Naive thymus-derived CD8-positive, alpha-beta T cell (primary cell): ENCODE measurements at places on chromosomes 5 and 9. TPM values are rescaled to one million over a fixed set of nuclear protein-coding genes. Genes with fewer than 3 reads are reported as not detected.

GRCh38 chr5:134125039-134126015 is 10.8 kb downstream of the TCF7 start:
- no peak for DNase-seq

DNA sequence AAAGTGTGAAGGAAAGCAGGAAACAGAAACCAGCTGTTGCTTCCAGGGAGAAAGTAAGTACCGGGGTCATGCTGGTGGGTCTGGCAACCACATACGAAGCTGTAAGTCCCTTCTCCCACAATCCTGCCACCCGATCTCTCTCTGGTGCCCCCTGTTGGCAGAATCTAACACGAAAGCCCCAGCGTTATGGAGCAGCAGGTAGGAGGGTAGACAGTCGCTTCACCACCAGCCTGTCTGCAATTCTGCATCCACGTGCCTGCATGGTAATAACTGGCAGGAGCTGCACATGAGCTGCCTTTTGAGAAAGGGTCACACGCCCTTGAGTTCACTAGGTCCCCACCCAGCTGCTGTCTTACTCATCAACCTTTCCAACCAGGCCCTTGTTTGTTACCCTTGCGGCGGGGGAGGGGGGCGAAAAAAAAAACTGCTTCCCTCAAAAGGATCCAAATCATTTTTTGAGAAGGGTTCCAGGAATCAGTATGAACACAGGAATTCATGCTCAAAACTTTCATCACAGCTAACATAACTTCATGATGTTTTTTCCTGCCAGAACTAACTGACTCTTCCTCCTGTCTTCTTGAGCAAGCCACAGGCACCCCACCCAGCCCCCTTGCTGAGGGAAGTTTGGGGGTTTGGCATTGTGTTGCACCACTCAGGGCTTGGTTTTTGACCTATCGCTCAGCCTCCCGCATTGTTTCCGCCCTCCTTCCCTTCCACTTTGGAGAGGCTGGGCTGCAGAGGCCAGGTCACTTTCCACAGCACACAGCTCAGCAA is 19.6 kb upstream of the TMEM252 start:
- peak; percentile 20 for DNase-seq

Gene CIZ1
- 141 TPM for total RNA-seq

GRCh38 chr9:4371108-4371507 is 71.2 kb upstream of the GLIS3 start:
- DNase-seq = no peak

DNA sequence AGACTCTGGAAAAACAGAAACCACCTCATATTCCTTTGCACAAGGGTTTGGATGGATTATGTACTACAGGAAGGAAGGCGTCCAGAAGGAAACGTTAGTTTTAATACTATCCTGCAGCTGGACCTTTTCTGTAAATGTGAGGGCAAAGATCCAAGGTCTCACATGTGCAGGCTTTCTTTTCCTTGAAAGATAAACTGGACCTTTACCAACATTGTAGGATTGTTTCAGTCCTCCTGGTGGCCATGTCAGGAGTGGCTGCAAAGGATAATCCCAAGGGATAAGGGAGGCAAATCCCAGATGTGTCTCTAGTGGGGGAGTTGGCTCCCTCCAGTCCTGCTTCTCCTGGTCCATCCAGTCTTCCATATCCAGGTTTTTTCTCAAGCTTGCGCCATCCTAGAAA is 397.5 kb downstream of the HTR1A start:
- no peak for DNase-seq

DNA sequence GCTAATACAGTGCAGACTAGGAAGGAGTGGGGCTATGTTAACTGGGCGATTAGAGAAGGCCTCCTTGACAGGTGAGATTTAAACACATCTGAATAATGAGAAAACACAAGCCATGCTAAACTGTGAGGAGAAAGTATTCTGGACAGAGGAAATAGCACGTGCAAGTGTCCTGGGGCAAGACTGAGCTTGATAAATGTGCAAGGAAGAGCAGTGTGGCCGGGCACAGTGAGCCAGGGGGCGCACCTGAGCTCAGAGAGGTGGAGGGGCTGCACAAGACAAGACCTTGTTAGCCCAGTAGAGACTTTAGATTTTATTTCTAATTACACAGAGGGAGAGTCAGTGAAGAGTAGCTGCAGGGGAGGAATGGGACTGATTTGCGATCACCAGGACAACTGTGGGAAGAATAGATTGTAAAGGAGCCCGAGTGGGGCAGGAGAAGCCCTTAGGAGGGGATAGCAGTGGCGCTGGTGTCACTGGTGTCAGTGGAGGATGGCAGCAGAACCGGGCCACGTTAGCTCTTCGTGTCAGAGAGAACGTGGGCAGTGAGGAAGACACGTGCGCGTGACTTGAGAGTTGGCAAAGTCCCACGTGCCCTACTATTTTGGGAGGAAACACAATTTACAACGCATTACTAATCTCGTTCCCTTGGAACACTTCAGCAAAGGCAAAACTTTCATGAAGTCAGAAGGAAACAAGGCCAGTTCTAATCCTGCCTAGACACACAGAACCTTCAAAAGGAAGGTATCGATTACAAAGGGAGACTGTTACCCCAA is 17.9 kb upstream of the C5orf47 start:
- DNase-seq = no peak

GRCh38 chr5:109784687-109785086 is 95.0 kb downstream of the MAN2A1 start:
- DNase-seq = no peak

Gene MOB3B
- total RNA-seq = 0.73 TPM

GRCh38 chr5:88691230-88691582 is 191.8 kb downstream of the MEF2C start:
- no peak for DNase-seq

DNA sequence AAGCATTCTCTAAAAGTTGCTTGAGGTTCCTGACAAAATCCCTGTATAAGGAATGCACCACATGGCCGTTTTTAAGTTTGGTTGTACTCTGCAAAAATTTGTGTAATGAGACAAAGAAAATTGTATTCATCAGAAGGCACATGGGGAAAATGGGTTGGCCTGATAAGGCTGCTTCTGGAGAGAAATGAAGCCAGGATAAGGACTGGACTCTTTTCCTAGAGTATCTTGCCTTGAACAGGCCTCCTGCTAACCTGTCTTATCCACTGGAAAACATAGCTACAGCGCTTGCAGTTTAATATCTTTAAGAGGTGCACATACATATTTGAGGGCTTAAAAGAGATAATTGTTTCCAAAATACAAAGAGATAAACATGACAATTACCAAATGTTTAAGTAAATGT is 41.4 kb upstream of the IFNK start:
- DNase-seq = no peak

Gene AGXT2
- not detected for total RNA-seq

DNA sequence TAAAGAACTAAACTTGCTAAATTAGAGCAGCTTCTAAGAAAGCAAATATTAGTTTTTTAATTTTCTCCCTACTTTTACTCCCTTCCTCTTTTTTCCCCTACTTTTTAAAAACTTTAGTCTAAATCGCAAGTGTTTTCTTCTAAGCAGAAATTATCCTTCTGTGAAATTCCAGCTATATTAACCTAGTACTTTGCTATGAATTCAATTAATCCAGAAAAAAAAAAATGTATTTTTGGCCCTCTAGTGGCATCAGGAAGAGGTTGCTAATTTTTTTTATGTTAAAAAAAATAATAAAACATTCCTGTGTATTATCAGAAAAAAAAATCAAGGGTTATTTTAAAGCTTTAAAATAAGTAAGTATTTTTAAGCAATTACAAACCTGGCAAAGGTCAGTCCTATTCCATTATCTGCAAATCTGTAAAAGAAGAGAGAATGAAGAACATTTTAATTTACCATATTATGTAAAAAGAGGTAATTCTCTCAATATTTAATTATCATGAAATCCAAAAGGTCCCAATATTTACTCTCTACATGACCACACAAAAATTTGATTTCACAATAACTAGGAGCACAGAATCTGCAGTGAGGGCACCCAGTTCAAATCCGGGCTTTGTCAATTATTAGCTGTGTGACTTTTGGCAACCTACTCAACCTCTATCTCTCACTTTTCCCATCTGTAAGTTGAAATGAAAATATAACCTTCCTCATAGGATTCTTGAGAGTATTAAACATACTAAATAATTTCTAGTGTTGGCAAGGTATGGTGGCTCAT is 52.0 kb downstream of the CEMIP2 start:
- DNase-seq = peak; percentile 14

Gene PCDHB15
- not detected for total RNA-seq

- DNase-seq = no peak
Measured at GRCh38 chr5:174292348-174292747, 246.8 kb downstream of the NSG2 start.

DNA sequence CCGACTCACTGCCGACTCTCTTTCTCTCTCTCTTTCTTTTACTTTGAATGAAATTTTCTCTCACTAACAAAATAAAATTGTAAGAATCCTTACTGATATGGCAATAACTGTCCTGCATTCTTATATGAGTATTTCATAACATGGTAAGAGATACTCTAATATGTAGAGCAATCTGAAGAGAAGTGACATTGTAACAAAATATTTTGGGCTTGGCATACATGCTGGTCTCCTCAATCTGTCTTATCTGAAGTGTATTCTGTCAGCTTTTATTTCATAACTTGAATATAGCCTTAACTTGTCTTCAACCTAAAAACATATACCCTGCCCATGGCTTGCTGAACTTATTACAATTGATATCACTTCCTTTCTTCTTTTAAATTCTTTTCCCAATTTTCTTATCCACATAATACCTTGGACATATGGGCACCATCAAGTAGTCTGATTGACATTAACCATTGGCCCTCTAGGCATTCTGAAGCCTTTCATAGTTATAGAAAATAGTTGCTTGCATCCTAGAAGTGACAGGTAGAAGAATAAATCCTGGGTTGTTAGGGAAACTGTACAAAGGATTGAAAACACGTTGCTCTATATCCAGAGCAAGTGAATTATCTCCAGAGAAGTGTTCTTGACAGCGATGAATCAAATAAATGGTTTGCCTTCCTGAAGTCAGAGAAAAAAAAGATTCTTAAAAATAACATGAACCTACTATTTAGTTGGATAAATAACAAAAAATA is 537.6 kb upstream of the TYRP1 start:
- no peak for DNase-seq

Gene WDR70
- 38.8 TPM for total RNA-seq

DNA sequence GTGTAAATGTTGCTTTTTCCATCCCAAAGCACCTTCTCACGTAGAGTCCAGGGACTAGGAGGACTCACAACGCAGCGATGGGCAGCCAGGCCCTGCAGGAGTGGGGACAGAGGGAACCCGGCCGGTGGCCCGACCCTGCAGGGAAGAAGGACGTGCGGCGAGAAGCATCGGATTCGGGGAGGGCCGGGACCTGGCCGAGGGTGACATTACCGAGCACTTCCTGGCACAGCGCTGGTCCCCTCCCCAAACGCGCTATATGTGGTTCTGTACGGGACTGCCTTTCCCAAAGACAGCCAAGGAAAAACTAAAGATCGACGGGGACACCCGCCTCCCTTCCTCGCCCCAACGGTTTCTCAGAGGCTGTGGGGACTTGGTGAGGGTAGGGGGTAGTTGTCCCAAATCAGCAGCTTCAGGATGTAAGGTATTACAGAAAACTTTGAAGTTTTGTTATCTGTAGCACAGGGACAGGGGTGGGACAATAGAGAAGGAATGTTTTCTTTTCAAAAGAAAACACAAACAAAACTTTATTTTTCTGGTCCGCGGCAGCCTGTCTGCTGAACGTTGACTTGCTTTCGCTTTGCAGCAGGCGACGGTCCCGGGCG is 887 bp upstream of the MAP3K1 start:
- peak; percentile 14 for DNase-seq

Gene KCNIP1
- not detected for total RNA-seq

DNA sequence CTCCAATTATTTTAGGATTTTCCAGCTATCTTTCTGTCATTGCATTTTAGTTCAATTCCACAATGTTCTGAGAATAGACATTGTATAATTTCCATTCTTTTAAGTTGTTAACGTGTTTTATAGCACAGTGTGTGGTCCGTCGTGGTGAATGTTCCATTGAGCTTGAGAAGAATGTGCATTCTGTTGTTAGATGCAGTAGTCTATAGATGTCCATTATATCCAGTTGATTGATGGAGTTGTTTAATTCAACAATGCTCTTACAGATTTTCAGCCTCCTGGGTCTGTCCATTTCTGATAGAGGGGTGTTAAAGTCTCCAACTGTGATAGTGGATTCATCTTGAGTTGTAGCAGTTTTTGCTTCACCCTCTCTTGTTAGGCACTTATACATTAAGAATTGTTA is 1587.7 kb upstream of the NUDT12 start:
- no peak for DNase-seq

- DNase-seq = no peak
Measured at GRCh38 chr5:142152384-142152732, 43.8 kb downstream of the NDFIP1 start.

GRCh38 chr9:105173826-105174225 is 70.6 kb upstream of the SLC44A1 start:
- DNase-seq = no peak

Gene SYK
- total RNA-seq = 9.4 TPM

DNA sequence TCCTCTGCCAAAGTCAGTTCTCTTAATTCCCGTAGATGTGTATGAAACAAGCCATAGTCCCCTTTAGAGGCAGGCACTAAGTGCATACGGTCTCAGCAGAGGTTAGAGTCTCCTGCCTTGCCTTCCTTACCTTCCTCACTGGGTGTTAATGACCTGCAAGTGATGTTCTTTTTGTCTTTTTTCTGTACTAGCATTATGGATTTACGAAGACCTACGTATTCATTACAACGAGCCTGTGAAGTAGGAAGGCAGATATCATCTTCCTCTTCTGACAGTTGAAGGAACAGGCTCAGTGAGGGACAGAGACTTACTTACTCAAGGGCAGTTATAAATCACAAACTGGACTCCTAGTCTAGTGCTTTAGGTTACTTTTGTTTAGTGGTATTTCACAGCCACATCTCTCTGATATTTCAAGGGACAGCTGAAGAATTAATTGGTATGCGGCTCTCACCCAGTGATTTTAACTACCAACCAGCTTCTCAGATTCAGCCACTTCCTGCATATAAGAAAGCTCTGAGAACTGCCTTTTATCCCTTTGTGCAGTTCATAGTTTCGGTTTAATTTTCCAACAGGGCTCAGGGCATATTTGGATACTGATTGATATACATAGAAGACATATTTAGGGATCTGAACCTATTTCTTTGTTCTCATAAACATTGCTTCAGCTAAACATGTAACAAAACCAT is 85.1 kb upstream of the CKMT2 start:
- DNase-seq = peak; percentile 28

Gene PFN3
- not detected for total RNA-seq

- no peak for DNase-seq
Measured at GRCh38 chr9:37100327-37100726, 20.0 kb upstream of the ZCCHC7 start.

- no peak for DNase-seq
Measured at GRCh38 chr5:14410394-14411201, 171.0 kb upstream of the OTULINL start.

DNA sequence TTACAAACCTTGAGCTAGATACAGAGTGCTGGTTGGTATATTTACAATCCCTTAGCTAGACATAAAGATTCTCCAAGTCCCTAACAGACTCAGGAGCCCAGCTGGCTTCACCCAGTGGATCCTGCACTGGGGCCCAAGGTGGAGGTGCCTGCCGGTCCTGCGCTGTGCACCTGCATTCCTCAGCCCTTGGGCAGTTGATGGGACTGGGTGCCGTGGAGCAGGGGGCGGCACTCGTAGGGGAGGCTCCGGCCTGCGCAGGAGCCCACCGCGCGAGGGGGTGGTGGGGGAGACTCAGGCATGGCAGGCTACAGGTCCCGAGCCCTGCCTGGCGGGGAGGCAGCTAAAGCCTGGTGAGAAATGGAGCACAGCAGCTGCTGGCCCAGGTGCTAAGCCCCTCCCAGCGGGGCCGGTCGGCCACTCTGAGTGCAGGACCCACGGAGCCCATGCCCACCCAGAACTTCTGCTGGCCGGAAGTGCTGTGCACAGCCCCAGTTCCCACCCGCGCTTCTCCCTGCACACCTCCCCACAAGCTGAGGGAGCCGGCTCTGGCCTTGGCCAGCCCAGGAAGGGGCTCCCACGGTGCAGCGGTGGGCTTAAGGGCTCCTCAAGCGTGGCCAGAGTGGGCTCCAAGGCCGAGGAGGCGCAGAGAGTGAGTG is 1464.7 kb downstream of the EFNA5 start:
- no peak for DNase-seq
